ENCODE measurements at places on chromosomes 3 and 15. TPM values are rescaled to one million over a fixed set of nuclear protein-coding genes. Genes with fewer than 3 reads are reported as not detected.

Gene GP9
- total RNA-seq, result not detected

Gene CAMKV
- 180 TPM for total RNA-seq

Gene C3orf49
- total RNA-seq, result not detected

Gene MUC4
- total RNA-seq, result 0.41 TPM

Gene LACTB
- 15.9 TPM for total RNA-seq

Gene SCAMP5
- 42.8 TPM for total RNA-seq

Gene TIMP4
- total RNA-seq, result 3.3 TPM

Gene SCG3
- total RNA-seq, result 37.9 TPM

Gene ONECUT1
- not detected for total RNA-seq

Gene ASB14
- under 0.01 TPM for total RNA-seq

Gene ARPIN
- 13.5 TPM for total RNA-seq

Gene RNF7
- 39.9 TPM for total RNA-seq

Gene RASGRP1
- total RNA-seq, result 11.0 TPM

Gene TMCO5A
- not detected for total RNA-seq

Gene ECE2
- 3.7 TPM for total RNA-seq

Gene OXTR
- 2.0 TPM for total RNA-seq

Gene SLC12A1
- 1.6 TPM for total RNA-seq

Gene RARB
- 28.5 TPM for total RNA-seq

Gene EFL1
- 34.6 TPM for total RNA-seq

Gene TMEM40
- total RNA-seq, result not detected

Gene SH3GL3
- 187 TPM for total RNA-seq

Gene SOX14
- not detected for total RNA-seq

Gene CAPN3
- total RNA-seq, result 2.0 TPM

Gene PPM1L
- 63.2 TPM for total RNA-seq

Gene EPB42
- 2.0 TPM for total RNA-seq

Gene ZNF197
- 62.4 TPM for total RNA-seq

Gene SH2D7
- not detected for total RNA-seq

Gene NUDT16
- 11.8 TPM for total RNA-seq

Gene GOLGA6B
- not detected for total RNA-seq
